Choroid plexus epithelial cell (primary cell): ENCODE measurements at places on chromosomes 11 and 22.

DNA sequence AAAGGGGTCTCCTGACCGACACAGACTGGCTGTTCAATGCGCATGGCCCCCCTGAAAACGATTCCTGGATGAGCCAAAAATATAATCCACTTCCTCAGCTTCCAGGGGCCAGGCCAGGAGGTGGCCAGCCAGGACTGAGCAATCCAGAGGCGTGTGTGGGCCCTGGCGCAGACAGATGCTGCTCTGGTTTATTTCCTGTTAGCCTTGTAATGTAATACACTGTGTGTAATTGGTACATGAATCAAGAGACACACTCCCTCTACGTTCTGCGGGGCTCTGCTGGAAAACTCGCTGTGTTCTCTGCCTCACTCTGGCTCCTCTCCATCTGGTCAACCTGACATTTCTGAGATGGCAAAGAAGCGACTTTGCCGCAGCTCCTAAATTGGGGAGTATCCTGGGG is 26.3 kb upstream of the ISX start:
- no peak for DNase-seq

- DNase-seq: no peak
Observed at GRCh38 chr11:126350836-126351235, 4.7 kb upstream of the ST3GAL4 start.

- peak; percentile 48 for DNase-seq
Observed at GRCh38 chr11:115153135-115153534, 351.1 kb downstream of the CADM1 start.

DNA sequence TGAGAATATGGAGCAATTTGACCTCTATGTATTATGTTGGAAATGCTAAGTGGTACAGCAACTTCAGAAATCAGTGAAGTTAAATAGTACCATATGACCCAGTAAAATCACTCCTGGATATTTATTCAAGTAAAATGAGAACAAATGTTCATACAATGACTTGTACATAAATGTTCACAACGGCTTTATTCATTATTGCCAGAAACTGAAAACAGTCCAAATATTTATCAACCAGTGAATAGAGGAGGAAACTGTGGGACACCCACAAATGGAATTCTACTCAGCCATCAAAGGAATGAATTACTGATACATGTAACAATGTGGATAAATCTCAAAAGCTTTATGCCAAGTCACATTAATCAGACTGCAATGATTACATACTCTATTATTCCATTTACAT is 416.3 kb downstream of the AASDHPPT start:
- peak; percentile 23 for DNase-seq

DNA sequence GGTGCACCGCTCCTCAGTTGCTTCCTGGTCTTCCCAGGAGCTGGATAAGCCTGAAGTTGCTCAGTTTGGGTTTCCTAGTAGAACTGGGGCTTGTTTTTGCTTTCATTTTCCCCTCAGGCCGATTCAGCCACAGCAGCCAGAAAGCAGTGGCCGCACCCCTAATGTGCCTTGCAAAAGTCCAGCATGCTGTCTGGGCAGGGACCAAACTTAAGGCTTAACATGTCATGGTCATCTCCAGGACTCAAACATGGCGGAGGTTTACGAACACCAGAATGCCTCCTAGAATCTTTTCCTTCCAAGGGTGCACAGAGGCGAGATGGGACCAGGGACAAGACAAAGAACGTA is 2.5 kb downstream of the GNG3 start:
- peak; percentile 62 for DNase-seq

GRCh38 chr11:82889133-82890001 is 10.9 kb downstream of the PRCP start:
- DNase-seq: no peak
